ENCODE measurements at places on chromosomes 11 and 22. TPM values are rescaled to one million over a fixed set of nuclear protein-coding genes. Genes with fewer than 3 reads are reported as not detected.

DNA sequence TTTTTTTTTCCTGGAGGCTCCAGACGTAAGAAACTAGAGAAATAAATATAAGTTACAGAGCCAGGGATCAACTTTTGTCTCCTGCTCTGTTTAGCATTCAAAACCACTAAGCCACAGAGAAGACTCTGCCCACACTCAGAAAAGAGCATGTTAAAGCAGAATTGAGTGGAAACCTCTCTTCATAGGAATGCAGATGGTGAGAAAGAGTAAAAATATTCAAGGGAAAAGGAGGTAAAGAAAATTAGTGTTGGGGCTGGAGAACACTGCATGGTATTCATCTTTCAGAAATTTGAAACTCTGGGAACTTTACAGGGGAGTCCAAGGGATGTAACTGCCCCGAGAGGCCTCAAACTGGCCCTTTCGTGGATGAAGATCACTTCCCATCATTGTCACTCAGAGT, 65.1 kb downstream of the CLMP start:
- no peak for DNase-seq
- no peaks in the 10 kb centered on the region for H3K4me1 ChIP-seq
- no peak overlapping the region for H3K27ac ChIP-seq
- no peaks in the 10 kb centered on the region for H3K36me3 ChIP-seq
- H3K4me3 ChIP-seq: no peak overlapping the region

DNA sequence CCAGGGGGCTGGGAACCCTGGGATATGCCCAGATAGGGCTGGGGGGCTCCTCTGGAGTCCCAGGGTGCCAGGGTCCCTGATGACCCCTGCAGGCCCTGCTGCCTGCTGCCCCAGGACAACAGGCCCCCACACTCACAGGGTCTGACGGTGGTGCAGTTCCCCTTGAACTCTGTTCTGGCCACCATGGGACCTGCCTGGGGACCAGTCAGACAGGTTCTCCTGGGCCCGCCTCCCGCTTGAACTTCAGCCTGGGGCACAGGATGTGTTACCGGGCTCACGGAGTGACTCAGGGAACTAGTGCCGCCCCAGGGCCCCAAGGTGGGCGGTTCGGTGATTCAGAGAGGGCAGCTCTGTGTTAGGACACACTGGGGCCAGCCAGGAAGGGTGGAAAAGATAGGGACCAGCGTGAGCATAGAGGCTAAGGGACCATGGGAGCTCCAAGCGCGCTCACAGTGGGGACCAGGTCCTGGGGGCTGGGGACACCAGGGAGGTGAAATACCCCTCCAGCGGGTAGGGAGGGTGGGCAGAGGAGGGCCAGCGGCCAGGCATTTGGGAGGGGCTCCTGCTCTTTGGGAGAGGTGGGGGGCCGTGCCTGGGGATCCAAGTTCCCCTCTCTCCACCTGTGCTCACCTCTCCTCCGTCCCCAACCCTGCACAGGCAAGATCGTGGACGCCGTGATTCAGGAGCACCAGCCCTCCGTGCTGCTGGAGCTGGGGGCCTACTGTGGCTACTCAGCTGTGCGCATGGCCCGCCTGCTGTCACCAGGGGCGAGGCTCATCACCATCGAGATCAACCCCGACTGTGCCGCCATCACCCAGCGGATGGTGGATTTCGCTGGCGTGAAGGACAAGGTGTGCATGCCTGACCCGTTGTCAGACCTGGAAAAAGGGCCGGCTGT, 21.5 kb upstream of the TXNRD2 start:
- no peaks in the 10 kb centered on the region for H3K27me3 ChIP-seq
- no peak for DNase-seq
- H3K36me3 ChIP-seq: peaks cover 16% of the 10 kb centered on the region
- no peak overlapping the region for H3K4me3 ChIP-seq
- H3K4me1 ChIP-seq: peaks cover 10% of the 10 kb centered on the region

GRCh38 chr22:31347251-31348008, 1.3 kb upstream of the PATZ1 start:
- no peaks in the 10 kb centered on the region for H3K27me3 ChIP-seq
- DNase-seq: peak; percentile 62
- H3K36me3 ChIP-seq: peaks cover 17% of the 10 kb centered on the region
- peaks cover 30% of the 10 kb centered on the region for H3K4me1 ChIP-seq

DNA sequence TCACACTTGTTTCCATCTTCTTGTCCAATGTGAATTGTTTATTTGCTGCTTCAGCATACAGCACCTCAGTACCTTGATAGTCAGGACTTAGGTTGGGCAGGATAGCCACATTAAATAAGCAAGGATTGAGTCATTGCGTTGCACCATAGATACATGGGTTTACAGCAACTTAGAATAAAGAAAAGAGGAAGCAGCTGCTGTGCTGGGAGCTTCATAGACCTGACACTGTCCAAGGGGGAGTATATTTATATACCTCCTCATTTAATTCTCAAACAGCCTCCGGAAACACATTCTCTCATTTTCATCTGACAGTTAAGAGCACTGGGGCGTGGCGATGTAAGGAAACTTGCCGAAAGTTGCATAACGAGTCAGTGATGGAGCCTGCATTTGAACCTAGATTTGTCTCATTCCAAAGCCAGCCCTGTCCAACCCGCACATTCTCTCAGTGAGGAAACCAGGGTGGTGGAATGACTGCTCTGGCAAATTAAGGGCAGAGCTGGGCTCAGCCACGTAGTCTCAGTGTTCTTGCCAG, 42.2 kb downstream of the UBASH3B start:
- DNase-seq: no peak
- H3K36me3 ChIP-seq: no peaks in the 10 kb centered on the region
- H3K4me3 ChIP-seq: peak overlapping the region; percentile 45
- no peaks in the 10 kb centered on the region for H3K27me3 ChIP-seq
- no peak overlapping the region for H3K27ac ChIP-seq

- no peak overlapping the region for H3K4me3 ChIP-seq
- H3K4me1 ChIP-seq: no peaks in the 10 kb centered on the region
- no peak for DNase-seq
- no peaks in the 10 kb centered on the region for H3K27me3 ChIP-seq
- no peaks in the 10 kb centered on the region for H3K36me3 ChIP-seq
Measured at GRCh38 chr11:132125988-132126871, 755.8 kb downstream of the NTM start.

DNA sequence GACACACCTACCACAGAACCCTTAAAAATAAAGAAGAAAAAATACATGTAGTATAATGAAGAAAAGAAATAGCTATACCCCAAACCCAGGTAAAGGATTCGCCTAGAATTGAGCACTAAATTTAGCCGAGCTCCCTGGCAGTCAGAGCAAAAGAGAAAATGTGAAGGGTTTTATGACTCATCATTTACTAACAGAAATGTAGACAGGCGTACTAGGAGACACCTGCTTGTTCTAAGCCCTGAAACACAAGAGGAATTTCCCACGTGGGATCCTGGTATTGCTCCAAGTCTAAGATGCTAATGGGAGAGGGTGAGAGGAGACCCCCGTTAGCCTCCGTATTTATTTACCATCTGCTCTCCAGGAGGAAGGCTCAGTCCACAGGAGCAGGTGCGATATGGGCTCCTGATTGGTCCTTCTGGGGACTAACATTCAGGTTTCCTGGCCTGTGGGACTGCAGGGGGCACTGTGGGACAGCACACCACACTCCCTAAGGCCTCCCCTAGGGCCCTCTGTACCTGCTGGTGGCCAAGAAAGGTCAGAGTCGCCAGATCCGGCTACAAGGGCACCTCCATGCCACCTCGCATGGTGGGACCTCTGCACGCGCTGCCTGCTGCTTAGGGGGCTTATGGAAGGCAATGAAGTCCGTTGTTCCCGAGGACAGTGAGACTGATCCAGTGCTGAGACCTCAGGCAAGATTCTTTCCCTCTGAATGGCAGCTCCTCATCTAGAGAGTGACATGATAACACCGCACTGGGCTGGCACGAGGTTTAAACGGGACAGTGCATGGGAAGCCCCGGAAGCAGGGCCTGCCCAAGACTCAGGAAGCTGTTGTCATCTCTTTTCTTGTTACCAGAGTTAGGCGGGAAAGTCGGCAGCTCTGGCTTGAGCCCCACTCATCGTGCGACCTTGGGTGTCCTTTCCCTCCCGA, 25.8 kb downstream of the KCNC1 start:
- H3K4me1 ChIP-seq: no peaks in the 10 kb centered on the region
- no peak for DNase-seq
- H3K27me3 ChIP-seq: no peaks in the 10 kb centered on the region
- H3K27ac ChIP-seq: no peak overlapping the region
- no peak overlapping the region for H3K4me3 ChIP-seq

GRCh38 chr11:36116161-36116560, 172.3 kb downstream of the LDLRAD3 start:
- no peak overlapping the region for H3K4me3 ChIP-seq
- no peaks in the 10 kb centered on the region for H3K27me3 ChIP-seq
- no peaks in the 10 kb centered on the region for H3K4me1 ChIP-seq
- no peaks in the 10 kb centered on the region for H3K36me3 ChIP-seq
- DNase-seq: no peak

DNA sequence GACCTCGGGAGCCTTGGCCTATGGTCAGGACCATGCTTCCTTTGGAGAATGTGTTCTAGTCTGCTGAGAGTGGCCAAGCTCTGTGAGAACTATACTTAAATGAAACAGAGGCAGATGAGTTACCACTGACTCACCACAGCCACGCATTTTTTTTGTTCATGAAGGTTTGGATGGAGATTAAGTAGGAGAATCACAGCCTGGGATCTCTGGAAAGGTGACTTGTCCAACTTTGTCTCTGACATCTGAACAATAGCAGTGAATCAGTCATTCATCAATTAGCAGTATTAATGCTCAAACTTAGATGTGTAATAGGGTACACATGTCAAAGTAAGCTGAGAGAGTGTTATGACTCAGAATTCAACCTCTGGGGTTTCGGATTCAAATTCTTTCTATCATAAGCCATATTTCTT, 100.7 kb upstream of the ANO3 start:
- H3K4me3 ChIP-seq: no peak overlapping the region
- H3K27ac ChIP-seq: no peak overlapping the region
- H3K4me1 ChIP-seq: no peaks in the 10 kb centered on the region
- no peak for DNase-seq
- H3K27me3 ChIP-seq: no peaks in the 10 kb centered on the region
- no peaks in the 10 kb centered on the region for H3K36me3 ChIP-seq

The BAIAP2L2 gene
- 0.53 TPM for total RNA-seq

DNA sequence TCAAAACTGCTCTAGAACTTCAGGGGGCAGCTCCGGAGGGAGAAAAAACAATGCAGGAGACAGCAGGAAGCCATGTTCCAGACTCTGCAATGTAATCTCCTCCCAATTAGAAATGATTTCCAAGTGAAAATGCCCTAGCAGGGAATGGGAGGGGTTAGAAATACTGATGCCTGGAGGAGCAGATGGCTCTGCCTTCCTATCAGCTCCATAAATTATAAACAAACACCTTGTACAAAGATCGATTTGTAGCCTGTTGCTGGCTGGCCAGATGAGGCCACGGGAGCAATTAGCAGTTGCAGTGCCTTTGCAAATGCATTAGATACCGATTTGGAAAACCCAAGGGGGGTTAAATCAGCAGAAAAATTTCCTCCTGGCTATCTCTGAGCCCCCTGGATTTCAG, 46.6 kb upstream of the CHRM4 start:
- no peaks in the 10 kb centered on the region for H3K27me3 ChIP-seq
- H3K4me1 ChIP-seq: no peaks in the 10 kb centered on the region
- H3K4me3 ChIP-seq: no peak overlapping the region
- H3K27ac ChIP-seq: no peak overlapping the region
- H3K36me3 ChIP-seq: peaks cover 17% of the 10 kb centered on the region

The CUL5 gene
- 41.8 TPM for total RNA-seq

The OR8A1 gene
- total RNA-seq: not detected

The SPI1 gene
- total RNA-seq: 1.8 TPM

- H3K4me3 ChIP-seq: peak overlapping the region; percentile 95
- no peaks in the 10 kb centered on the region for H3K36me3 ChIP-seq
- no peak for DNase-seq
- no peaks in the 10 kb centered on the region for H3K27me3 ChIP-seq
Measured at GRCh38 chr11:18526130-18526520, 617 bp downstream of the TSG101 start.

DNA sequence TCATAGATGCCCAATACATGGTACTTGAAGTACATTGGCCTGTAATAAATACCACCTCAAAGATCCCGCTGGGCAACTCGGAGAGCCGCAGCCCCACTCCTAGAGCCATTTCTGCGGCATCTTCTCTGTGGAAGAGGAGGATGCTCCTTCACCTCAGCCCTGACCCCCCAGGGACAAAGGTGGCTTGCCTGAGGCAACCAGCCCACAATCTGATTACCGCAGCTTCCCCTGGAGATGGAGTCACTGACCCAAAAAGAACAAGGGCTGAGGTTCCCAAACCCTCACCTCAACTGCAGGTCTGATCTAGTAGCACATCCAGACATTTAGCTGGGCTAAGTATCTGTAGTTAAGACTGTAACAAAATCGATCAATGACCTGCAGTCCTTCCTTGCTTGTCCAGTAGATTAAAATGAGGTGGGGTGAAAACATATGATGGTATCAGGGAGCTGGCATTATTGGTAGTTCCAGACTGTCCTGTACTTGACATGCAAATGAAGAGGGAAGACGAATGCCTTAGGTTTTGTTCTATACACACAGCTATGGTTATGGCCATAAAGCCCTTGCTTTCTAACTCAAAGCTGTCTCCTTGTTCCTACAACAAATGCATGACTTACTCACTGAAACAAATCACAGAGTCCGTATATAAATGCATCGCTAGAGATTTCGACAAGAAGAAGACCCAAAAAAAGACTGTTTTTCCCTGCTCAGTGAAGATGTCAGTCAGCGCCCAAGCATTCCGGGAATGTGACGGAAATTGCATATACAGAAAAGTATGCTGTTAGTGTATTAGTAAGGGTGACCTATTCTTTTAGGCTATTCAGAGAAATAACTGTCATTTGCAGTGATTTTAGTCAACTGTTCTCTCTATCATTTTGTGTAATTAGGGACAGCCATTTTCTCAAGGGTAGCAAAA, 33.7 kb downstream of the C11orf71 start:
- no peak overlapping the region for H3K4me3 ChIP-seq
- H3K27ac ChIP-seq: no peak overlapping the region
- DNase-seq: no peak

GRCh38 chr11:118443590-118444218, 7.4 kb downstream of the KMT2A start:
- H3K4me3 ChIP-seq: no peak overlapping the region
- H3K4me1 ChIP-seq: peaks cover 86% of the 10 kb centered on the region
- no peak for DNase-seq
- no peaks in the 10 kb centered on the region for H3K36me3 ChIP-seq
- H3K27ac ChIP-seq: no peak overlapping the region

The RNH1 gene
- total RNA-seq: 118 TPM

- H3K36me3 ChIP-seq: no peaks in the 10 kb centered on the region
- no peak for DNase-seq
- no peaks in the 10 kb centered on the region for H3K4me1 ChIP-seq
Measured at GRCh38 chr11:126890561-126890960, 110.0 kb downstream of the KIRREL3 start.

The ADORA2A gene
- 26.7 TPM for total RNA-seq

The OR4A16 gene
- not detected for total RNA-seq

- H3K36me3 ChIP-seq: no peaks in the 10 kb centered on the region
- no peak for DNase-seq
- H3K4me3 ChIP-seq: no peak overlapping the region
- no peaks in the 10 kb centered on the region for H3K27me3 ChIP-seq
Measured at GRCh38 chr11:10638316-10638925, 55.1 kb downstream of the IRAG1 start.

The DNAJB13 gene
- total RNA-seq: 0.44 TPM

GRCh38 chr22:29065468-29066190, 4.0 kb upstream of the C22orf31 start:
- H3K4me3 ChIP-seq: no peak overlapping the region
- no peaks in the 10 kb centered on the region for H3K36me3 ChIP-seq
- H3K4me1 ChIP-seq: peaks cover 7% of the 10 kb centered on the region
- no peak overlapping the region for H3K27ac ChIP-seq
- no peak for DNase-seq

The OR10D3 gene
- not detected for total RNA-seq

The KRTAP5-7 gene
- total RNA-seq: not detected

Measured in CD8-positive, alpha-beta memory T cell (primary cell).